ENCODE measurements at places on chromosomes 12 and 14.

GRCh38 chr12:92218394-92219077 is 72.9 kb upstream of the BTG1 start:
- H3K36me3 ChIP-seq = no peaks in the 10 kb centered on the region
- no peak for DNase-seq
- no peak overlapping the region for H3K4me3 ChIP-seq
- H3K4me1 ChIP-seq = peaks cover 11% of the 10 kb centered on the region
- H3K27me3 ChIP-seq = no peaks in the 10 kb centered on the region
- peak overlapping the region; percentile 57 for H3K27ac ChIP-seq

DNA sequence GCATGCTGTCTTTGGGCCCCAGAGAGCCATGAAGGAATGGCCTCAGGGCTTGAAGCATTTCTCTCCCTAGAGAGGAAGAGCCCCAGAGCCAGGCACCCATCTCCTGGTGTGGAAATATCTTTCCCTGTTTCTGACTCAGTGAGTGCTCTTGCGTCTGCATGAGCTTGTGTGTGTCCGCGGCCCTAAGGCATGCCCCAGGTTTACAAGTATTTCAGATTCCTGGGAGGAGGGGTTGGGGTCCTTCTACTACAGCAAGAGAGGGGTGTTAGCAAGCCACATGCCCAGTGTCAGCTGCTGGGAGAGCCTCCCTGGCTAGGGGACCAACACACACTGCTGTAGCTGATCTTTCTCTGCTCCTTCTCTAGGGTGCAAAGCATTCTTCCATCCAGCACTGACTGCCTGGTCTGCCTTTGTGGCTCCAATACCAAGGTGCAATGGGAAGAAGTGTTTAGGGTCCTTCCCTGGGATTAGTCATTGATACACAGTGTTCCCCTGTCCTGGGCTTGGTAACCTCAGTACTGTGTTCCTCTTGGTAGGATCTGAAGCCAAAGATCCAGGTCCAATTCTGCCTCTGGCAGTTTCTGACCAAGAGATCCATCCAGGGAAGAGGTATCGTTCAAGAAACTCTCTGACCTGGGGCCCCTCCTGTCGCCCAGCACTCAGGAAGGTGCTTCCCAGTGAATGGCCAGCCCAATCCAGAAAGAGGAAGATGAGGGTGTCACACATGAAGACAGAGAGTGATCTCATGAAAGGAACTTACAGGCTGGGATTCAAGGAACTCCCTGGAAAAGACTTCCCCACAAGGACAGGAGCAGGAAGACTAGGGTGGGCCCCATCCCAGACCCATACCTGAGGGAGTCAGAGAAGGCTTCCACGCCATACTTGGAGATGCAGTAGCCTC is 3.1 kb downstream of the RDH16 start:
- no peak overlapping the region for H3K4me3 ChIP-seq
- H3K36me3 ChIP-seq = no peaks in the 10 kb centered on the region
- no peak for DNase-seq
- no peaks in the 10 kb centered on the region for H3K27me3 ChIP-seq
- peaks cover 3% of the 10 kb centered on the region for H3K4me1 ChIP-seq

GRCh38 chr12:93722835-93723567 is 45.8 kb downstream of the CRADD start:
- H3K36me3 ChIP-seq = no peaks in the 10 kb centered on the region
- no peak overlapping the region for H3K27ac ChIP-seq
- no peaks in the 10 kb centered on the region for H3K4me1 ChIP-seq
- H3K4me3 ChIP-seq = no peak overlapping the region

DNA sequence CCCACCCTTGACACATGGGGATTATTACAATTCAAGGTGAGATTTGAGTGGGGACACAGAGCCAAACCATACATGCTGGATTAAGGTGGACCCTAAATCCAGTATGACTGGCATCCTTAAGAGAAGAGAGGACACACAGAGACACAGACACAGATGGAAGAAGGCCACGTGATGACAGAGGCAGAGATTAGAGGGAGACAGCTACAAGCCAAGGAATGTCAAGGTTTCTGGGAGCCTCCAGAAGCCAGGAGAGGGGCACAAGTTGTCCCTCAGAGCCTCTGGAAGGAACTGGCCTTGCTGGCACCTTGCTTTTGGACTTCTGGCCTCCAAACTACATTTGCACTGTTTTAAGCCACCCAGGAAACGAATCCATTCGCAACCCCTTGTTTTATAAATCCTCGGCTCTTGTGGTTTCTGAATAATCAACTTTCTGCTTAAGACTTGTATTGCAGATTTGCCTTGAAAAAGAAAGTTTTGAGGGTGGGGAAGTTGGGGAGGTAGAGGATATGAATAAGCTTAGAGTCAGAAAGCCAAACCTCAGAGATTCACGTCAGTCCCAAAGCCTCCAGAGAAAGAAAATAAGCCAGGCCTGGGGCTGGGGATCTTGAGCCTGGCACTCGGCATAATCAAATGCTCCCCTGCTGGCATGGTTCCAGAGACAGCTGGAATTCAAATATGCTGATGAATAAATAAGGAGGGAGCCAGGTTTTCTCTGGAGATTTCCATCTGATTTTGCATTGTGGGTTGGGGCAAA is 224.2 kb upstream of the PWP1 start:
- H3K4me3 ChIP-seq = no peak overlapping the region
- H3K27me3 ChIP-seq = no peaks in the 10 kb centered on the region
- H3K36me3 ChIP-seq = no peaks in the 10 kb centered on the region

GRCh38 chr12:68389305-68389704 is 57.1 kb upstream of the MDM1 start:
- H3K4me1 ChIP-seq = no peaks in the 10 kb centered on the region
- H3K36me3 ChIP-seq = no peaks in the 10 kb centered on the region
- no peaks in the 10 kb centered on the region for H3K27me3 ChIP-seq
- no peak for DNase-seq
- no peak overlapping the region for H3K4me3 ChIP-seq

DNA sequence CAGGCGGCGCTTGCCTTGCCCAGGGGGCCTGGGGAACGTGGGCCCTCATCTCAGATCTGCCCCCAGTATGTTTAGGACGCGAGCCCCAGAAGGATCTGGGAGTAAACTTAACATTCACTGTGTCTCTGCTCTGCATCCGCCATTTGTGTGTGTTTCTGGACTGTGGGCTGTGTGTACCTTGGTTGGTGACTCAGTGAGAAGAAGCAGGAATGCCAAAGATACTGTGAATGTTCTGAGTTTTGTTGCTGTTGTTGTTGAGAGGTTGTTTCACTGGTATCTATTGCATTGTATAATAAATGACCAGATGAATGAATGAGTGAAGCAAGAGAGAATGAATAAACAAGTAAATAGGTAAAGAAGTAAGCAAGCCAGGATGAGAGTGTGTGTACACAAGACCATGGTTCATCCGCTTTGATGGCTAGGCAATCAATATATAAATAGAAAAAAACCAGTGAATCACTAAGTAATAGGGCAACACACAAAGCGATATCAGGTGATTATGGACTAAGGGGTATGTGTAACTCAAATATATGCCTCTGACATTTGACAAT is 20.5 kb downstream of the MEG3 start:
- H3K4me1 ChIP-seq = peaks cover 9% of the 10 kb centered on the region
- no peaks in the 10 kb centered on the region for H3K36me3 ChIP-seq
- H3K27me3 ChIP-seq = no peaks in the 10 kb centered on the region
- no peak for DNase-seq
- no peak overlapping the region for H3K27ac ChIP-seq

DNA sequence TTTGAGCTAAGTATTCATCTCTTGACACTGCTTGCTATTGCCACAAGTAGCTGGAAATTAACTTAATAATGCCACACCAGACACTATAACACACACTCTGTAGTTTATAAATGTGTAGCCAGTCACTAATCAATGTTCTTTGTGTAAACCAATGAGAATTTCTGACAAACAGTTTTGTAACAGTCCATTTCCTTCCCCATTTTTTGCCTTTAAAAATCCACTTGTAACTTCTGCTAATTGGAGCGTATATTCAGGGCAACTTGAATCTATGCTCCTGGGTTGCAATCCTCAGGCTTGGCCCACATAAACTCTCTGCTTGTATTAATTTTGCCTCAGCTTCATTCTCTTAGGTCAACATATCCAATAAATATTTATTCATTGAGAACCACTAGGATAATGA is 125.0 kb upstream of the DHRS4 start:
- no peak overlapping the region for H3K4me3 ChIP-seq
- H3K36me3 ChIP-seq = no peaks in the 10 kb centered on the region
- no peaks in the 10 kb centered on the region for H3K27me3 ChIP-seq
- no peak for DNase-seq
- peaks cover 21% of the 10 kb centered on the region for H3K4me1 ChIP-seq

GRCh38 chr14:99363616-99364290 is 91.8 kb upstream of the BCL11B start:
- no peak overlapping the region for H3K27ac ChIP-seq
- H3K27me3 ChIP-seq = no peaks in the 10 kb centered on the region
- H3K36me3 ChIP-seq = no peaks in the 10 kb centered on the region
- no peak overlapping the region for H3K4me3 ChIP-seq

GRCh38 chr12:127174881-127175280 is 1092.1 kb upstream of the TMEM132C start:
- H3K27me3 ChIP-seq = no peaks in the 10 kb centered on the region
- DNase-seq = no peak
- H3K4me1 ChIP-seq = no peaks in the 10 kb centered on the region
- no peak overlapping the region for H3K4me3 ChIP-seq
- H3K36me3 ChIP-seq = no peaks in the 10 kb centered on the region

GRCh38 chr14:24959791-24960331 is 90.1 kb downstream of the STXBP6 start:
- no peak overlapping the region for H3K4me3 ChIP-seq
- no peaks in the 10 kb centered on the region for H3K4me1 ChIP-seq
- no peak for DNase-seq
- no peak overlapping the region for H3K27ac ChIP-seq
- no peaks in the 10 kb centered on the region for H3K36me3 ChIP-seq
- H3K27me3 ChIP-seq = no peaks in the 10 kb centered on the region

GRCh38 chr12:20599757-20600156 is 95.4 kb upstream of the SLCO1C1 start:
- no peak for DNase-seq
- H3K27ac ChIP-seq = no peak overlapping the region
- H3K4me1 ChIP-seq = no peaks in the 10 kb centered on the region

GRCh38 chr14:50191499-50191898 is 39.9 kb downstream of the SOS2 start:
- H3K27me3 ChIP-seq = no peaks in the 10 kb centered on the region
- no peak for DNase-seq
- H3K36me3 ChIP-seq = peaks cover 30% of the 10 kb centered on the region
- no peaks in the 10 kb centered on the region for H3K4me1 ChIP-seq

- DNase-seq = no peak
- no peaks in the 10 kb centered on the region for H3K27me3 ChIP-seq
- no peak overlapping the region for H3K27ac ChIP-seq
- H3K4me1 ChIP-seq = no peaks in the 10 kb centered on the region
- H3K4me3 ChIP-seq = no peak overlapping the region
- no peaks in the 10 kb centered on the region for H3K36me3 ChIP-seq
Measured at GRCh38 chr12:34346372-34347034, 324.2 kb downstream of the ALG10 start.

DNA sequence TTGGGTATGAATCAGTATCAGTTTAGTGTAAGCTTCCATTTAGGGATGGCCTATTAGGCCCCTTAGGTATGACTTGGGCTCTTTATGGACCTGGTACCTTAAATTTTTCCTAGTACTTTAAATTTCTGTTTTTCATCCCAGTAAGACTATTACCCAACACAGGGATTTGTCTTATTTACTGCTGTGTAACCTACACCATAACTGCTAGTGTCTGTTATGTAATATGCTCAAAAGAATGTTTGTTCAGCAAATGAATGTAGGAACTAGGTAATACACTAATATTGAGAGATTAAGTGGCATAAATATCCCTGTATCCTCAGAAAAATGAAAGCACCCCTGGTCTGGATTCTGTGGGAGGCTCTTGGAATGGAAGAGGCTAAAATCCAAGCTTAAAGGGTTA is 63.7 kb upstream of the YARS2 start:
- H3K4me3 ChIP-seq = no peak overlapping the region
- no peak for DNase-seq
- no peaks in the 10 kb centered on the region for H3K27me3 ChIP-seq

DNA sequence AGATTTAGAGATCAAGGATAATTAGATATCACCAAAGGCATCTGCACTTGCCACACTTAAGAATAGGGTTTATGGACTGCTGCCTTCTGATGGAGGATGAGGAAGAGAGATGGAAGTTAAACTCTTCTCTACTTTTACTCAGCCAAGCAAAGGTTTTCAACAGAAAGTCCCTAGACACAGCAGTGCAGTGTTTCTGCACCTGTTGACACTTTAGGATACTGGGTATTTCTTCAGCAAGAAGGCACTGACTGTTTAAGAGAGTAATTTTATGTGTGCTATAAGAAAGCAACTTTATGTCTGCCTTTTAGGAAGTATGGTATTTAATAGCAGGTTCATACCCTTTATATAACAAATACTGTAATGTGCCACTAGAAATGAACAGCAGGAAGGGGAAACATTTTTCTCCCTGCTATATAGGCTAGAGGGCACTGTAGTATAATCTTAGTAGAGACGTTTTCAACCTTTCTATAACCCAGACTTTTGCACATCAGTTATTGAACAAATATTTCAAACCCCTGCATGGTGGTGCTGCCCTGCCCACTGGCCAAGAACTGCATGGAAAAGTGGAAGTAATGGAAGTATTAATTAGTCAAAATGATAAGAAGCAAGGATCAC is 225.0 kb upstream of the GRIP1 start:
- H3K36me3 ChIP-seq = no peaks in the 10 kb centered on the region
- H3K27ac ChIP-seq = no peak overlapping the region
- H3K4me1 ChIP-seq = peaks cover 33% of the 10 kb centered on the region
- H3K4me3 ChIP-seq = no peak overlapping the region
- H3K27me3 ChIP-seq = no peaks in the 10 kb centered on the region
- no peak for DNase-seq

DNA sequence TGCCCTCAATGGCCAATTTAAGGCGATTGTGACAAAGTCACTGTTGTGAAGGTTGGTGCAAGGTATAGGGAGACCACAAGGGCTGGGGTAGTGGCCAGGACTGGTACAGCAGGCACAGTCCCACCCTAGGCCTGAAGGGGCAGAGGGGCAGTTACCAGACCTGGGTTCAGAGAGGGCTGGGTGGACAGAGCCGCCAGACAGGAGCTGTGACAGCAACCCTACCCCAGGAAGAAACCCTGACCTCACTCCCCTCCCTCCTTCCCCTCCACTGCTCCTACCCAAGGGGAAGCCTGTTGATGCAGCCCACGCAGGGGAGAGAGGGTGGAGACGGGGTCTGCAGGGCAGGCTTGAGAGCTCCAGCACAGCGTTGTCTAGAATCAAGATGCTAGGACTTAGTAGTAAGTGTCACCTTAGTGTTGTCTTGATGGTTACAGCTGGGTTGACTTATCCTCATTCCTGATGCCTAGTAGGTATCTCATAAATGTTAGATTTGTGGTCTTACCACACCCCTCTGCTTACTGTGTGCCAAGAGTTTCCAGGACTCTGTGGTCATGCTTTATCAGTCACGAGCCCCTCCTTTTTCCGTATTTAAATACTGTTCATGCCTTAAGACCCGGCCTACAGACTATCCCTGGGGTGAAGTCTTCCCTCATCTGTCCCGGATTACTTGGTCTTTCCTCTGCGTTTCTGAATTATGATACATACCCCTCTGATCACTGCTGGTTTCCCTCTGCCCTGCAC is 14.4 kb downstream of the EML1 start:
- H3K27ac ChIP-seq = no peak overlapping the region
- no peak overlapping the region for H3K4me3 ChIP-seq
- DNase-seq = no peak
- H3K36me3 ChIP-seq = no peaks in the 10 kb centered on the region
- H3K4me1 ChIP-seq = no peaks in the 10 kb centered on the region
- H3K27me3 ChIP-seq = no peaks in the 10 kb centered on the region

GRCh38 chr12:6778217-6778573 is 5.9 kb downstream of the LAG3 start:
- no peaks in the 10 kb centered on the region for H3K36me3 ChIP-seq
- no peaks in the 10 kb centered on the region for H3K27me3 ChIP-seq
- DNase-seq = no peak
- H3K27ac ChIP-seq = no peak overlapping the region
- no peak overlapping the region for H3K4me3 ChIP-seq
- H3K4me1 ChIP-seq = peaks cover 11% of the 10 kb centered on the region

Data from spleen (tissue), 13 donors.